ENCODE measurements at places on chromosomes 2 and 18.

DNA sequence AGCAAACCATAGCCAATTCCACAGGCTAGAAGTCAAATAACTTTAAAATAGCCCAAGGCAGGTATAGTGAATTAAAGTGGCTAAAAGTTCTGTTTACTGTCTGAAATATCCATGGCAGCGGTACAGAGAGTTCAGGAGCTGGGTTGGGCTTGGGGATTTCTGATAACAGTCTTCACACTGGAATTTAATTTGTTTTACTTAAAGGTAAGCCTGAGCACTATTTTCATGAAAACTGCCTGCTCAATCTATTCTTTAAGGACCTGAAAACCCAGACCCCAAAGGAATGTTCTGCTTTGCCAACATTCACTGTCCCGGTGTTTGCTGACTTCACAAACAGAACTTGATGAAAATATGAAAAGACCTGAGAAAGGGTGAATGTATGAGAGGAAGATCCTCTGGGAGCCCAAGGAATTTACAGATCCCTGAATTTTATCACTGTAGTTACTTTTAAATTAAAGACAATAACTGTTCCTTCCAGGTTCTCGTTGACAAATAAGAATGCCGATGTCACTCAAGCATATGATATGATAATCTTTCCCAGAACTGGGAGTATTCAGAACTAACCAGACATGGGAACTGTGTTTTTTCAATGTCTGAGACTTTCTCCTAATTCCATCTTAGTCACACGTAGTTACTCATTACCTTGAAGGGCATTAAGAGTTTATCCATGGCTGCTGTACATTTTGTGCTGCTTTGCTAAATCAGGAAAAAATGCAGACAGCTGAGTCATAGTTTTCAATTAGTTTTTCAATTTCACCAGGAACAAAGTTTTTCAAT lies 28.3 kb upstream of the ITGB6 start:
- no peak for DNase-seq

DNA sequence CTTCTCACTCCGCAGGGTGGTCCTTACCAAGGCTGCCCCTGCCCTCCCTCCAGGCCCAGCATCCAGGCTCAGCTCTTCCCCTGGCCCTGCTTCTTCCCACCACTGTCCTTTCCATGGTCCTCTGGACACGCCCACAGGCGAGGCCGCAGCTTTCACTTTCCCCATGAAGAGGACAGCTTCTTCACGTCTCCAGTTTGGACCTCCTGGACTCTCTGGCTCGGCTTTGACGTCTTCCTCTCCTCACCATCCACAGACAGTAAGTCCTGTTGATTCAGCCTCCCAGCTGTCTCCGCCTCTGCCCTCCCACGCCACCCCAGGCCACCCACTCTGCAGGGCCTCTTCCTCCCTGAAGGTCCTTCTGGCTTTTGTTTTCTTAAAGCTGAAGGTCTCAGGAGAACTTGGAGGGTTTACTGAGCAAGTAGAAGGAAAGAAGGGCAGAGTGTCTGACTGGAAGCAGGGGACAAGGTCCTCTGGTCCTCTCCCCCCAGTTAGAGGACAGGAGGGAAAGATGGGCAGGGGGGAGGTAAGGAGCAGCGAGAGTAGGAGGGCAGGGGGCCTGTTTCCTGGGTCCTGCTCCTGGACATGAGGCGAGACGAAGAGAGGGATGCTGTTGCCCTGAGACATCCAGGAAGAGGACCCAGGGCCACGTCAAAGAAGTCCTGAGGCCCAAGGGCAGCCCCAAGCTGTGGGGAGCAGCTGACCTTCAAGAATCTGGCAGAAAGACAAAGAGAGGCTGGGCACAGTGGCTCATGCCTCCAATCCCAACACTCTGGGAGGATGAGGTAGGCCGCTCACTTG lies 24.7 kb upstream of the NMUR1 start:
- DNase-seq, result no peak

GRCh38 chr2:172370821-172371455 lies 56.4 kb upstream of the ITGA6 start:
- no peak for DNase-seq

DNA sequence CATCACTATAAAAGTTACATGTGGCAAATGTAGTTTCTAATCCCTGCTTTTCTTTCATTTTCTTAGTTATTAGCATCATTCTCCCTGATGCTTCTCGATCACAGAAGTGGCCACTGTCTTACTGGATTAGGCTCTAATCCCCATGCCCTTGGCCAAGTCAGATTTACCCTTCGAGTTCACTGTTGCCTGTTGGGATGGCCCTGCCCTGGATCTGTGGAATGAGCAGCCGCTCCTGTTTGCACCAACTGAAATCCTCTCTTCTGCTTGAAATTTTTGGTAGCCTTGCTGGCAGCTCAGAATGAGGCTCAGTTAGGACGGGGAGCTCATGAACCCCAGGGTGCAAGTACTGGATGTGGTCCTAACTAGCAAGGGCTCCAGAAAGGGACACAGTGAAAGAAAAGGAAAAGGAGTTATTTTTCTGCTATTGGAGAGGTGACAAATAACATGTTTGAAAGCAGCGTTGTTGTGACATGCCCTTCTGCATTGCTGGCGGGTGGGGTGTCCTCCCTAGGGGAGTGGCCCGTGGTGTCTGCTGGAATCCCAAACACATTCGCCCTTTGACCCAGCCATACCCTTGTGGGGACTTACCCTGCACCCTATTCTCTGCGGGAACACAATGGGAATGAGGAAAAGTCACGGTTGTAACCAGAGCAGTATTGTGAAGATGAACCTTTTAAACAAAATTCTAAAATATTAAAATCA lies 34.5 kb downstream of the RBFA start:
- no peak for DNase-seq

- no peak for DNase-seq
Observed at GRCh38 chr2:64658269-64658668, 4.6 kb upstream of the SERTAD2 start.
